ENCODE measurements at places on chromosomes 5 and 9. TPM values are rescaled to one million over a fixed set of nuclear protein-coding genes. Genes with fewer than 3 reads are reported as not detected.

DNA sequence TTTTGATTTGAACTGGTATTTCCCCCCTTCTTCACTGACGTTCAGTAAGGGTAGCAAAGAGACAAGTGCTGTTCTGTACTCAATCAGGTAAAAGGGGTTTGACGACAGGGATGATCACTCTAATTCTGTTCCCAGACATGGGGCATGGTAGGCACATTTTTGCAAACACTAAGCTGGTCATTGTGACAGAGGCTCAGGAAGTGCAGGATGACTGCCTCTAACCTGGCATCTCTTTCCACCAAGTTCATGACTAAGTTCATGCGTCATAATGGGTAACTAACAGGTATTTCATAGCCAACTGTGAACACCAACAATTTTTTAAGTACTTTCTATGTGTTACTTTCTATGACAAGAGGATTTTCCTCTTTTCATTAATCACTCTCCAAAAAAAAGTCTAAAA, 166.5 kb downstream of the MAPKAP1 start:
- H3K4me3 ChIP-seq, result no peak overlapping the region
- DNase-seq, result no peak
- peaks cover 7% of the 10 kb centered on the region for H3K36me3 ChIP-seq
- H3K27me3 ChIP-seq, result no peaks in the 10 kb centered on the region

GRCh38 chr9:13863112-13863511, 450.8 kb downstream of the NFIB start:
- H3K4me1 ChIP-seq, result no peaks in the 10 kb centered on the region
- H3K27ac ChIP-seq, result no peak overlapping the region
- DNase-seq, result no peak
- H3K36me3 ChIP-seq, result no peaks in the 10 kb centered on the region
- no peak overlapping the region for H3K4me3 ChIP-seq

GABRA1 gene
- not detected for total RNA-seq

GRCh38 chr9:686321-686813, 155.1 kb upstream of the DMRT1 start:
- peaks cover 11% of the 10 kb centered on the region for H3K27me3 ChIP-seq
- H3K4me3 ChIP-seq, result no peak overlapping the region
- peaks cover 2% of the 10 kb centered on the region for H3K36me3 ChIP-seq
- no peaks in the 10 kb centered on the region for H3K4me1 ChIP-seq
- no peak overlapping the region for H3K27ac ChIP-seq

DNA sequence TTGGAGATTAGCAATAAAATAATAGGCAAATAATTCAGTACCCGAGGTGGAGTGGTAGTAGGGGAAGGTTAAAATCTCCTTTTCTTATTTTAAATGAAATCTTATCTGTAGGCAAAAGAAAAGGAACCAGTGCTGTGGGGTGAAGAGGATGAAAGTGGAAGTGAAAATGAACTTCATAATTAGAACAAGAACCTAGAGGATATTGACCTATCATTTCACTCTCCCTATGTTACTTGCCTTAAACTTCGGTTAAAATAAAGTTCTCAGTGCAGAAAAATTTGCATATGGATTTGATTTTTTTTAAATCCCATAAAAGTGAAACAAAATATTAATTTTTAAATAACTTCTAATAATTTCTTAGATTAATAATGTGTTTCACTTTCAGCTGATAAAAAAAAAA, 1094.9 kb upstream of the C9orf72 start:
- H3K4me3 ChIP-seq, result no peak overlapping the region
- H3K27ac ChIP-seq, result no peak overlapping the region
- no peaks in the 10 kb centered on the region for H3K4me1 ChIP-seq
- H3K36me3 ChIP-seq, result no peaks in the 10 kb centered on the region

QRFP gene
- total RNA-seq, result not detected

DNA sequence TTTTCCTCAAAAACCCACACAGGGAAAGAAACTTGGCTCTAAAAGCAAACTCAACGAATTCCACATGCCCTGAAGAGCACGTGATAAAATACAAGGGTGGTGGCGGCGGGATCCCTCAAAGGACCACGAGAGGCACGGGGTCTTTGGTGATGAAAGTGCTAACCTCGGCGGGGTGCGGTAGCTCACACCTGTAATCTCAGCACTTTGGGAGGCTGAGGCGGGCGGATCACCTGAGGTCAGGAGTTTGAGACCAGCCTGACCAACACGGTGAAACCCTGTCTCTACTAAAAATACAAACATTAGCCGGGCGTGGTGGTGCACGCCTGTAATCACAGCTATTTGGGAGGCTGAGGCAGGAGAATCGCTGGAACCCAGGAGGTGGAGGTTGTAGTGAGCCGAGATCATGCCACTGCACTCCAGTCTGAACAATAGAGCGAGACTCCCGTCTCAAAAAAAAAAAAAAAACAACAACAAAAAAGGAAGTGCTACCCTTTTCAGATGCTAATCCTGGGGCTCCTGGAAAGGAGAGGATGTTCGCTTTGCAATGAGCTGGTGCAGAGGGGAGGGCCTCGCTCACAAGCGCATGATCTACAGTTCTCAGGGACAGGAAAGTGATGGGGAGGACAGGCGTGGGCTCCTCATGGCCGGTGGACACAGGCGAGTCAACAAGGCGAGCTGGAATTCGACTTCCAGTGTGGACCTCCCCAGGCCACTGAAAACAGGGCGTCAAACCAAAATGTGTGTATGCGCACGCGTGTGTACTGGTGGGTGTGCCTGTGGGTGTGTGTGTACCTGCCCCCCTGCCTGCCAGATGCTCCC, 54.1 kb downstream of the USP20 start:
- H3K4me1 ChIP-seq, result peaks cover 78% of the 10 kb centered on the region
- peak overlapping the region; percentile 96 for H3K4me3 ChIP-seq
- peak overlapping the region; percentile 100 for H3K27ac ChIP-seq
- no peaks in the 10 kb centered on the region for H3K27me3 ChIP-seq
- peaks cover 9% of the 10 kb centered on the region for H3K36me3 ChIP-seq

- H3K4me3 ChIP-seq, result no peak overlapping the region
- H3K27ac ChIP-seq, result no peak overlapping the region
- H3K36me3 ChIP-seq, result no peaks in the 10 kb centered on the region
- peaks cover 11% of the 10 kb centered on the region for H3K27me3 ChIP-seq
- DNase-seq, result no peak
- H3K4me1 ChIP-seq, result no peaks in the 10 kb centered on the region
Observed at GRCh38 chr9:27107241-27107640, 1.8 kb upstream of the TEK start.

- peaks cover 61% of the 10 kb centered on the region for H3K4me1 ChIP-seq
- DNase-seq, result peak; percentile 30
- H3K36me3 ChIP-seq, result no peaks in the 10 kb centered on the region
Observed at GRCh38 chr5:132103332-132103951, 29.9 kb downstream of the CSF2 start.

DNA sequence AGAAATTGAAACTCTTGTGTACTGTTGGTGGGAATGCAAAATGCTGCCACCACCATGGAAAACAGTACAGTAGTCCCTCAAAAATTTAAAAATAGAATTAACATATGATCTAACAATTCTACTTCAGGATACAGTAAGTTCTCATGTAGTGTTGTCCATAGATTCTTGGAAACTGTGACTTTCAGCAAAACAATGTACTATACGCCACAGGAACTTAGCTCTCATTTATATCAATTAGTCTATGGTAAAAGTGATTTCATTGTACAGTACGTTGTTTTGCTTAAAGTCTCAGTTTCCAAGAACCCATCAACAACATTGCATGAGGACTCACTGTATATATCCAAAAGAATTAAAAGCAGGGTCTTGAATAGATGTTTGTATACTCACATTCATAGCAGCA, 233.5 kb upstream of the GAS1 start:
- no peak overlapping the region for H3K4me3 ChIP-seq
- DNase-seq, result no peak

DNA sequence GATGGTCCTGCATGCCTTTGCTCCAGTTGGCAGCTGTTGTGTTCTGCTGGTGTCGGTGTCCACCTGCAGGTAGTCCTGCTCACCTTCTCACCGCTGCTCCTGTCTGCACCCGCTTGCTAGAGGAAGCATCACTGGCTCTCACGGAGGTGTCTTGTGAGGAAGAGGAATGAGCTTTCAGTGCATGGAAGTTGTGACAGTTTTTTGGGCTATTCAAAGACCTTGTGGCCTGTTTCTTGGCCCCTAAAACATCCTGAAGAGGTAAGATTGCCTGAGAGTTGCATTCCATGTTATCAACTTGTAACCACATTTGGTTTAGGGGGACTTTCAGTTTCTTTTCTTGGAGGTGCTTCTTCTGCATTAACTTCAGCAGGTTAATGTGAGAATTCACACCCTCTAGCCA, 85.6 kb downstream of the MACROH2A1 start:
- no peaks in the 10 kb centered on the region for H3K36me3 ChIP-seq
- H3K4me3 ChIP-seq, result no peak overlapping the region
- H3K4me1 ChIP-seq, result peaks cover 5% of the 10 kb centered on the region
- H3K27ac ChIP-seq, result no peak overlapping the region
- peaks cover 10% of the 10 kb centered on the region for H3K27me3 ChIP-seq
- DNase-seq, result no peak
